ENCODE measurements at places on chromosomes 12 and 14.

- H3K4me1 ChIP-seq = no peaks in the 10 kb centered on the region
- H3K4me3 ChIP-seq = no peak overlapping the region
- no peaks in the 10 kb centered on the region for H3K36me3 ChIP-seq
These were observed 6.6 kb downstream of the TSPAN19 start for GRCh38 chr12:85029456-85029855.

DNA sequence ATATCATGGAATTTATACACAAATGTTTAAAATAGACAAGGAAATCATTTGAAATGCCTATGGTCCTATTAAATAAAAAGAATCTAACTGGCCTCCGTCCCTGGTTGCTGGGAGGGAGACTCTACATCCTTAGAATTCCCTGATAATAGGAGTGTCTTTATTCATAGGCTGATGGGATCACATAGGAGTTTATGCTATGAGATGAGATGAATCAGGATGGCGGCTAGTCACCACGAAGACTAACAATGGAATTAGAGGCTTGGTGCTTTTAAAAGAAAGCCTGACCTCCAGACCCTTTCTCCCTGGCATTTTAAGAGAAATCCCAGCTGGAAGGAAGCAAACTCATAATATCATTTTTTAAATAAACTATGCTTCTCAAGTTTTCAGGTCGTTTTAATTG, 69.7 kb downstream of the SEC23A start:
- DNase-seq = no peak
- no peaks in the 10 kb centered on the region for H3K4me1 ChIP-seq

DNA sequence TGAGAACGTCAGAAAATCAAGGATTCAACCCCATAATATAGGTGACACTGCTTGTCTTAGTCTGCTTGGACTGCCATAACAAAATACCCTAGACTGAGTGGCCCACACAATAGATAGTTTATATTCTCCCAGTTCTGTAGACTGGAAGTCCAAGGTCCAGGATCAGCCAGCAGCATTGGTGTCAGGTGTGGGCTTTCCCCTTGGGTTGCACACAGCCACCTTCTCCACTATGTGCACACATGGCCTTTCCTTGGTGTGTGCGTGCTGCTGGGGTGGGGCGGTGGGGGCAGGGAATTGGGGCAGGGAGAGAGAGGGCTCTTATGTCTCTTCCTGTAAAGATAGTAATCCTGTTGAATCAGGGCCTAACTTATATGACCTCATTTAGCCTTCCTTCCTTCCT, 106.4 kb downstream of the SLC25A47 start:
- no peak for DNase-seq
- H3K27ac ChIP-seq = no peak overlapping the region
- H3K27me3 ChIP-seq = no peaks in the 10 kb centered on the region
- H3K4me3 ChIP-seq = no peak overlapping the region
- H3K36me3 ChIP-seq = no peaks in the 10 kb centered on the region

DNA sequence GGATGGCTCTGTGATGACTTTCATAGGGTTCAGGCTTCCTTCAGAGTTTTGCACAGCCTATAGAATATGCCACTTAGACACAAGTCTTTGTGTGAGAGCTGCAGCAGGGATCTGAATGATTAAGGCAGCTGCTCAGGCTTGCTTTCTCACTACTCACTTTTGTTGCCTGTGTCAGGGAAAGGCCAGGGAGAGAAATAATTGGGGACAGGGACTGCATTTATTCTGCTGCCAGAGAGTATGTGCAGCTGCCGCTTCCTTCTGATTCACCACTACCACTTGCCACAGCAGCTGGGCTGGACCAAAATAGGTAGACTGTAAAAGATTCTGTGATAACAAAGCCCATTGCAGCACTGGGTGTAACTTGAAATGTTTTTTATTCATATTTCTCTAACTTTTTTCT, 49.7 kb downstream of the TRMT5 start:
- no peak overlapping the region for H3K27ac ChIP-seq
- H3K27me3 ChIP-seq = no peaks in the 10 kb centered on the region

Data from DND-41 (cell line).